ENCODE measurements at places on chromosomes 4 and X.

GRCh38 chr4:185700048-185700447 lies 111.9 kb downstream of the SORBS2 start:
- no peak for DNase-seq

GRCh38 chrX:29636331-29636730 lies 579.0 kb upstream of the MAGEB2 start:
- DNase-seq = no peak

GRCh38 chrX:781224-782204 lies 150.9 kb downstream of the SHOX start:
- DNase-seq = no peak

- DNase-seq = no peak
Measured at GRCh38 chrX:100895365-100896075, 21.4 kb upstream of the NOX1 start.

DNA sequence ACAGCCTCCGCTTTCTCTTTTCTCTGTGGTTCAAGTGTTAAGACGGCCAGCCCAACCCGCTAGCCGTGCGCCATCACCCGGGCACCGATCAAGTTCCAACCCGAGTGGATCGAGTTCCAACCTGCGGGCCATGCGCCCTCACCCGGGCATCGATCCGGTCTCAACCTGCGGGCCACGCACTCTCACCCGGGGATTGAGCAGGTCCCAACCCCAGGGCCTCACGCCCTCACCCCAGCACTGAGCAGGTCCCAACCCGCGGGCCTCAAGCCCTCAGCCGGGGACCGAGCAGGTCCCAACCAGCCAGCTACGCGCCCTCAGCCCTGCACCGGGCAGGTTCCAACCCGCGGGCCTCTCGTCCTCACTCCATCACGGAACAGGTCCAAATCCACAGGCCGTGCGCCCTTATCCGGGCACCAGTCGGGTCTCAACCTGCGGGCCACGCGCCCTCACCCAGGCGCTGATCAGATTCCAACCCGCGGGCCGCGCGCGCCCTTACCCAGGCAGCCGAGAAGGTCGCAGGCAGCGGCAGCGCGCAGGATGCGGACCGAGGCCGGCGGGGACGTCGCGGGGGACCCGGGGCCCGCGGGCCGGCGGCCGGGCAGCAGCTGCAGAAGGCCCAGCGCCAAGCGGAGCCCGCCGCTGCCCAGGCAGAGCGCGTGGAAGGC lies 443 bp downstream of the GPR143 start:
- peak; percentile 15 for DNase-seq

- no peak for DNase-seq
Measured at GRCh38 chrX:18194688-18195087, 26.0 kb downstream of the BEND2 start.

DNA sequence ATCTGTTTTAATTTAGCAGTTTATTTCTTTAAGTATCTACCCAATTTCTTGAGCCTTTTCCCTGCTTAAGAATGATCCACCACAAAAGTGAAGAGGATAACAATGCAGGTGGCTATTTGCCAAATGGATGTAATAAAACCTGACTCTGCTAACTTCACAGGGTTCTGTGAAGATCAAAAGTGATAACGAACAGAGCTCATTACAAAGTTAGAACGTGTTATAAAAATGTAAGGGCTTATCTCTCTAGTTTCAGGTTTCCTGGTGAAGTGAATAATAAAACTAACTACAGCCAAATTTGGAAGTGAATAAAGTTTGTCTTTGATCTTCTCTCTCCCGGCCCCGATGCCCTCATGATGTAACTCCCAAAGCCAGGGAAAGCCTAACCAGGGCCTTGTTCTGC lies 497.9 kb downstream of the SMARCA1 start:
- DNase-seq = no peak

GRCh38 chrX:17621566-17622270 lies 115.6 kb upstream of the SCML1 start:
- no peak for DNase-seq

DNA sequence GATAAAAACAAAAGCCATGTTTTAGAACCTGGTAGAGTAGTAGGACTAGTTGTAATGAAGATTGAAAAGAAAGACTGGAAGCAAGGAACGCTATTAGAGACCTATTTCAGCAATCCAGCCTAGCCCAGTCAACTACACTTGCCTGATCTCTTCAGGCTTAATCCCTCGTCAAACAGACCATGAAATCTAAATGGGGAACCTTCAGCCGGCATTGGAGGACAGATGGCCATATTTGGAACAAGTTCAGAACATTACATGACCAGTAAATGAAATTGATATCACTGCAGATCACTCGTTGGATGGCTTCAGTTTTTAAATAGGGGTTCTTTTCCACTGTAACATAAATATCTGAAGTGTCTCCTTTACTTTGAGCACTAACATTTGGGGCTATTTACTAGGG lies 84.8 kb upstream of the WDR44 start:
- no peak for DNase-seq

- no peak for DNase-seq
Measured at GRCh38 chrX:3526071-3526470, 179.6 kb upstream of the MXRA5 start.

DNA sequence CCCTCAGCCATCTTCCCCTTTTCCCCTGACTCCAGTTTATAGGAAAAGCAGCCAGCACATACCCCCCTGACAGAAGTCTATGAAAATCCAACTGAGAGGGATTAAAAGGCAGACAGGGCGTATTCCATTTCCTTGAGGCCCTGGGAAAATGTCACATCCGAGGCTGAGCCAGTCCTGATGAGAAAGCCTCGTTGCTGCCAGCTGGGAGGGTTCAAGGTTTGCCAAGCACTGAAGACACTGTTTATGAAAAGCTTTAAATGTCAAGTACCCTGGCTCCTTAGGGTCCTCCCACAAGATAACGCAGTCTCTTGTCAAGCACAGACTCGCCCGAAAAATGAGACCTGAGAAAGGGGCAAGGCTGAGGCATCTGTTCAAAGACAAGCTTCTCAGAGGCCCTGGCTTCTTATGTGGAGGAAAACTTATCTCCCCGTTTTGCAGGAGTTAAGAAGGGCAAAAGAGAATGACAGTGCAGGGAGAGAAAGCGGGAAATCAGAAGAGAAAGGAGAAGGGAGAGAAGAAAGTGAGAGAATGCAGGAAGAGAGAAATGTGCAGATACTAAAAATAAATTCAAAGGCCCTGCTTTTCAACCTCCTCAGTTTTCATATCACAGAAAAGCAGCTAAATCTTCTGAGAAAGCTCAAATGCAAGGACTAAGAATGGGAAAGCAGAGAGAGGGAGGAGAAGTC lies 44.7 kb downstream of the SCD5 start:
- DNase-seq = no peak

DNA sequence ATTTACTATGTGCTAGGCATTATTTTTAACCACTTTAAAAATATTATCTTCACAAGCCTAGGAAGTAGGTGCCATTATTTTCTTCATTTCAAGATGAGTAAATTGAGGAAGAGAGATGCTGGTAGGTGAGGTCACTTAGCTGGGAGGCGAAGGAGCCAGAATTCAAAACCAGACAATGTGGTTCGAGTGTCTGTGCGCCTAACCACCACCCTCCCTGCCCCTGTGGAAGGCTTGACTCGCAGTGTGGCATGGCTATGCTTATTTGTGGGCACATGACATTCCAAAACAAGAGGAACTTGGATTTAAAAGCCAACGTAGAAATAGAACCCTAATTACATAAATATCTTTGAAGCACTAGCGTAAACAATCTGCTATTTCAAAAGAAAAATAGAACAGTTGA lies 226.6 kb upstream of the PITX2 start:
- DNase-seq = no peak

GRCh38 chrX:136496186-136496763 lies 1.1 kb upstream of the HTATSF1 start:
- DNase-seq = no peak

DNA sequence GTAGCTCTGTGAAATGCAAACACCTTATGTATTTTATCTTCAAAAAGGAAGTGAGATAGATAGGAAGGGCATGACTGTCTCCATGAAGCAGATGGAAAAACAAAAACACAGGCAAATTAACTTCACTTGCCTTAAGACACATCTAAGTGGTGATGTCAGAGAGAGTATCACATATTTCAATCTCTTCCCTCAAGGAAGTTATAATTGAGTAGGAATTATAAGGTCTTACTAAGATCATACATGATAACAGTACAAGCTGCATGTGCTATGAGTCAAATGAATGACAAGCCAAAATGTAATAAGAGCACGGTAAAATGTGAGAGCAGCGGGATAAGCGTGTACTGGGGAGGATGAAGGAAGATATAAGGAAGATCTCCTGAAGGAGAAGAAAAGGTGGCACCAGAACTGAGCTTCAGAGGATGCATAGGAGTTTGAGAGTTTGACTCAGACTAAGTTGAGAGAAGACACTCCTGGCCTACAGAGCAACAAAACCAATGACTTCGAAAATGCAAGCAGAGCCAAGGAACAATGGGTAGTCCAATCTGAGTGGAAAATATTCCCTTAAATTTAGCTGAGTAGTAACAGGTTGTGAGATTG lies 43.3 kb upstream of the GALNT7 start:
- no peak for DNase-seq

- DNase-seq = no peak
Measured at GRCh38 chrX:132520213-132520612, 31.4 kb upstream of the MBNL3 start.

- no peak for DNase-seq
Measured at GRCh38 chrX:2261831-2262667, 238.7 kb downstream of the DHRSX start.

DNA sequence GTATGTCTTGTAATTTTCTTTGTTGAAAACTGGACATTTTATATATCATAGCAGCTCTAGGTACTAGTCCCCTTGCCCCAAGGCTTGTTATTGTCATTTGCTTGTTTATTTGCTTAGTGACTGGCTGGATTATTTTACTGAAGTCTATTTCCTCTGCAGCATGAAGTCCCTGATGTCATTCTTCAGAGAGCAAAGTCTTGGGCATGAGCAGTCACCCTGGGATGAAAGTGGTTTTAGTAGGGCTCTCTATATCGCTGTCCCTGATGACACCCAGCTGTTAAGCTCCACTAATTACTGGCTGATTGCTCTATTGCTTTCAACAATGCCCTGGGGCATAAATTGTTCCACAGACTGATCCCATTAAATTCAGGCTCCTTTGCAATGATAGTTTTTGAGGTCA lies 113.5 kb upstream of the USP9X start:
- no peak for DNase-seq

GRCh38 chr4:77001907-77002306 lies 52.4 kb downstream of the SEPTIN11 start:
- DNase-seq = no peak

DNA sequence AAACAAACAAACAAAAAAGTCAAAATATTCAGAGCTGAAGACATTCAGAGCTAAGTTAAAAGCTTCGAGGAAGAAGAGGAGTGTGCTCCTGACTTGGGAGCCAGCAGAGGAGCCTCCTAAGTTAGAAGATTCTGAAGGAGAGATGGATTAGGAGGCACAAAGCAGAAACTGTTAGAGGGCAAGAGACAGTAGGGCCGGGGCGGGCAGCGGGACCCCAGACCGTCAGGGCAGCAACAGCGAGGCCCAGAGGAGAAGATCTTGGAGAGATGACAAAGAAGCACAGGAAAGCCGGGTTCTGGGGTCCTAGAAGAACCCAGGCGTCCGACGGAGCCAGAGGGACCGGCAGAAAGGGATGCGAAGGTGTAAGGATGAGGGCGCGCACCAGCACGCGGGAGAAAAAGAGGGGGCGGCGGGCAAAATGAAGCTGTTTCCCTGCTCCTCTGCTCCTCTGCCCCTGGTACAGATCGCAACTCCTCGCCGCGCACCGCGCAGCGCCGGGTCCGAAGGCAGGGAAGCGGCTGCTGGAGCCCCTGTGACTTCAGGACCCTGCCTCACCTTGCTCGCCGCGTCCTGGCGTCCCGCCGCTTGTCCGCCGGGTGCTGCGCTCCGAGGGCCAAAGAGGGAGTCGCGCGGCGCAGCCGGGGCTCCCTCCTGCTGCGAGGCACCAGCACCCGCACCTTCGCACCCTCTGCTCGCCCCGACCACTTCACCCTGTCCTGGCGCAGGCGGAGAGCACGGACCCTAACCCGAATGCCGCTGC lies 477 bp downstream of the KLHL13 start:
- no peak for DNase-seq

- no peak for DNase-seq
Measured at GRCh38 chrX:53280331-53281320, 758 bp downstream of the IQSEC2 start.

- DNase-seq = no peak
Measured at GRCh38 chr4:41257906-41258305, 1.2 kb downstream of the UCHL1 start.

DNA sequence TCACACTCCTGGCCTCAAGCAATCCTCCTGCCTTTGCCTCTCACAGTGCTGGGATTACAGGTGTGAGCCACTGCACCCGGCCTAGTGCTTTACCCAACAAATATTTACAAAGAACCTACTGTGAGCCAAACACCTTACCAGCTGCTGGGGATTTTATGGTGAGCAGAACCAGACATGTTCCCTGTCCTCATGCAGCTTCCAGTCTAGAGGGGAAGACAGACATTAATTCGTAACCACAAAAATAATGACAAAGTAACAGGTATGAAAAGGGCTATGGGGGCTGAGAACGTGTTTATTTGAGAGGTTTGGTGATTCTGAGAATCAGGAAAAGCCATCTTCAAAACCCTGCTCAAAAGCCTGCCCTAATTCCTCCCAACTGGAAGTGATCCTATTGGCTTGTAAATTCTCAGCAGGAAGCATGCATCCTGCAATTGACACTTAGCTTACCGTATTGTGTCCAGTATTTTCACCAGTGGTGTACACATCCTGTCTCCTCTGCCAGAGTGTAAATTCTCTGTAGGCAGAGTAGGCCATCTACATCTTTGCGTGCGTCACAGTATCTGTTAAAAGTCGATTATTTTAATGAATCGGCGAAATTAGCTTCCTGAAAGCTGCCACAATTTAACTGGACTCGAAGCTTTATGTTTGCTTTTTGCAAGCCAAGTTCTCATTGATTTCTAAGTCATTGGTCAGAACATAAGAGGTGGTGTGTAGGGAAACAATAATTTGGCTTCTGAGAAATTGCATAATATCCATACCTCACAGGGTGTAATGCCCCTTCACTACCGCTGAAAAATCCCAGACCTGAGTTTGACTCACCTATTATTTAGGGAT lies 67.0 kb downstream of the TMEM156 start:
- no peak for DNase-seq

GRCh38 chrX:283115-283845 lies 2.1 kb downstream of the PLCXD1 start:
- no peak for DNase-seq

Measured in activated gamma-delta T cell (primary cell).